Heart right ventricle (tissue), 16 donors: ENCODE measurements at places on chromosomes 3 and 15.

DNA sequence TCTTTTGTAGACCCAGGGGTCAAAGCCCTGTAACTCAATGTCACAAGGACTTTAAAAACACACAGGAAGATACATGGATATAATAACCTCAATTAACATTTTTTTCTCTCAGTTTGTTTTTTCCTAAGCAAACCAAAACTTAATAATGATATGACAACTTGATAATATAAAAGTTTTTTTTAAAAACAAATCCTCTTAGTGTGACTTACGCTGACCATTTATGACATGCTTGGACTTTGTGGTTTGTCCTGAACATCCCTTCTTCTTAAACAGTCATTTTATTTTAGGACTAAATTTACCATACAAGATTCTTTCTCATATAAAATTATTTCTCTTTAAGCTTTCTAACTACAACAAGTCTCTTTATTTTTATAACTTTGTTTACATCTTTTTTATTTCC lies 25.4 kb upstream of the FAM3D start:
- no peak overlapping the region for H3K4me3 ChIP-seq
- no peak overlapping the region for H3K27ac ChIP-seq
- no peak for DNase-seq
- H3K27me3 ChIP-seq = no peaks in the 10 kb centered on the region
- no peaks in the 10 kb centered on the region for H3K36me3 ChIP-seq

DNA sequence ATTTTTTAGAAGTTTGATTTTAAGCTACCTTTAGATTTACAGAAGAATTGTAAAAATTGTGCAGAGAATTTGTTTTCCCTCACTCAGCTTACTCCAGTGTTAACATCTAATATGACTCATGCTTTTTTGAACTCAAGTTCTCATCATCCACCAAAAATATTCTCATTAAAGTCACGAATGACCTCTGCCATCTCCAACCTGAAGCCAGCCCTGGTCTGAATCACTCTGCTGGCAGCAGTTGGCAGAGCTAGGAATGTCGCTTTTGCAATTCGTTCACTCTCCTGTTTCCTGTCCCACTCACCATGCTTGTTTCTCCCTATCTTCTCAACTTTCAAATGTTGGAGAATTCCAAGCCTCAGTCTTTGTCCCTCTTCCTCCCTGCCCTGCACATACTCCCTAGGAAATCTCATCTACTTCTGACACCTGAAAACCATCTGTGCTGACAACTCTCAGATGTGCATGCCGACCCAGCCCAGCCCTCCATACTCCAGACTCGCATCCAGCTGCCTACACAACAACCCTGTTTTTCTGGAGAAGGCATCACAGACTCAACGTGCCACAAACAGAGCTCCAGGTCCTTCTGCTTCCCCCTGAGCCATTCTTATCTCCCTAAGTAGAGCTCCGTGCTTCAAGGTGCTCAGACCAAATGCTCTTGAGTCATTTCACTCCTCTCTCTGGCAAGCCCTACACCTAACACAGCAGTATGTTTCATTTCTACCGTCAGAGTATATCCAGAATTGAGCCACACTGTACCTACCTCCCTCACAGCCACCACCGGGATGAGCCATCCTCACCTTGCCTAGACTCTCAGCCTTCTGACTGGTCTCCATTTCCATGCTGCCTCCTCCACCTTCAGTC lies 24.9 kb downstream of the PRR23E start:
- H3K27me3 ChIP-seq = no peaks in the 10 kb centered on the region
- no peak overlapping the region for H3K4me3 ChIP-seq
- H3K36me3 ChIP-seq = no peaks in the 10 kb centered on the region
- no peak for DNase-seq
- H3K4me1 ChIP-seq = peaks cover 8% of the 10 kb centered on the region

DNA sequence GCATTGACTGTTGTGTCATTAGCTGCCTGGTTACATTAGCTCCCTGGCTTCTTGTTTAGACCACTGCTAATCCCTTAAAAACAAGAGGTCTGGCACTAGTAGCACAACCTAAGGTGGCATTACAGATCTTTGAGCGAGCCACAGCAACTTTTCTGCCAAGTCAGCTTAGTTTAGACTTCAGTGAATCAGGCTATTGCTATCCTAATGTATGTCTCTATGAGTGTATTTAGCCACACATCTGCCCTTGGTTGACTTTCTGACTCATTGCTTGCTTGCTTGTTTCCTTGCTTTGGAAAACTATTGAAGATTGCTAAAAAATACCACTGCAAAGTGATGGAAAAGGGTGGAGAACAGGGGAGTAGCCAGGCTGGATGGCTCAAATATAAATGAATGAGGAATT lies 50.2 kb downstream of the CHP1 start:
- no peaks in the 10 kb centered on the region for H3K27me3 ChIP-seq
- peaks cover 10% of the 10 kb centered on the region for H3K4me1 ChIP-seq
- no peak overlapping the region for H3K4me3 ChIP-seq
- no peak overlapping the region for H3K27ac ChIP-seq
- no peaks in the 10 kb centered on the region for H3K36me3 ChIP-seq

- H3K27me3 ChIP-seq = no peaks in the 10 kb centered on the region
- no peaks in the 10 kb centered on the region for H3K36me3 ChIP-seq
- H3K27ac ChIP-seq = no peak overlapping the region
- no peak for DNase-seq
- no peaks in the 10 kb centered on the region for H3K4me1 ChIP-seq
These were observed 395.5 kb upstream of the KCNMB2 start for GRCh38 chr3:178140531-178141304.

DNA sequence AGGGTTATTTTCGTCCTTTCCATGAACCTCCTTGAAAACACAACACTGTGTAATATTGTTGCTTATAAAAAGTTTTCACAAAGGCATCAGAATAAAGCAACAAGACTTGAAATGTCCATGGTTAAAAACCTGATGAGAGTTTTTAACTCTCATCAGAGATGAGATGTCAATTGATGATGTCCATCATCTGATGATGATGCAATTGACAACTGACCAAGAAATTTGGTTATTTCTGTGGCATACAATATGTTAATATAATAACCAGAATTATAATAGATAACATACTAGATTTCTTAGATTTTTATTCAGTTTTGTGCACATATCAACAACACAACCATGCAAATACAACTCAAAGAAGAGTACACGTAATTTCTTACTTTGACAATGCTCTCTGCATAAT lies 15.5 kb upstream of the FNDC3B start:
- no peak overlapping the region for H3K4me3 ChIP-seq
- DNase-seq = no peak
- H3K36me3 ChIP-seq = no peaks in the 10 kb centered on the region
- H3K4me1 ChIP-seq = no peaks in the 10 kb centered on the region

DNA sequence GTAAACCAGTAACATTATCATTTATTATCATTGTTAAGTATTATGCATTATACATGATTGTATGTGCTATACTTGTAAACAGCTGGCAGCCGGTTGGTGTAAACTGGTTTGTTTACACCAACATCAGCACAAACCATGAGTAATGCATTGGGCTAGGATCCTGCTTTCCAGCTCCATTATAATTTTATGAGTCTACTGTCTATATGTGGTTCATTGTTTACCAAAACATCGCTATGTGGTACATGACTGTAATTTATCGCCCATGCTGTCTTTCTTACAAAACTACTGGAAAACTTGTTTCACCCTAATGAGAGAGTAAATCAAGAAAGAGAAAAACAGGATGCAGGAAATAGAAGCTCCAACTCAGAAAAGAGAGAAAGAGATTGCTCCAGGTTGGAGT lies 224.8 kb upstream of the CBLB start:
- no peak for DNase-seq
- H3K4me3 ChIP-seq = no peak overlapping the region
- no peaks in the 10 kb centered on the region for H3K4me1 ChIP-seq

- H3K27me3 ChIP-seq = no peaks in the 10 kb centered on the region
- no peak overlapping the region for H3K27ac ChIP-seq
These were observed 321.8 kb upstream of the MME start for GRCh38 chr3:154758109-154758868.

GRCh38 chr15:59329570-59330350 lies 42.9 kb downstream of the MYO1E start:
- no peaks in the 10 kb centered on the region for H3K36me3 ChIP-seq
- no peak for DNase-seq
- no peak overlapping the region for H3K4me3 ChIP-seq
- no peaks in the 10 kb centered on the region for H3K27me3 ChIP-seq

- H3K4me1 ChIP-seq = no peaks in the 10 kb centered on the region
- H3K27me3 ChIP-seq = no peaks in the 10 kb centered on the region
- no peak for DNase-seq
- no peak overlapping the region for H3K27ac ChIP-seq
- H3K4me3 ChIP-seq = no peak overlapping the region
These were observed 84.5 kb upstream of the FLNB start for GRCh38 chr3:57923752-57924151.

- no peak for DNase-seq
- no peaks in the 10 kb centered on the region for H3K27me3 ChIP-seq
- no peaks in the 10 kb centered on the region for H3K36me3 ChIP-seq
These were observed 33.6 kb downstream of the TMEM212 start for GRCh38 chr3:171876680-171877147.

DNA sequence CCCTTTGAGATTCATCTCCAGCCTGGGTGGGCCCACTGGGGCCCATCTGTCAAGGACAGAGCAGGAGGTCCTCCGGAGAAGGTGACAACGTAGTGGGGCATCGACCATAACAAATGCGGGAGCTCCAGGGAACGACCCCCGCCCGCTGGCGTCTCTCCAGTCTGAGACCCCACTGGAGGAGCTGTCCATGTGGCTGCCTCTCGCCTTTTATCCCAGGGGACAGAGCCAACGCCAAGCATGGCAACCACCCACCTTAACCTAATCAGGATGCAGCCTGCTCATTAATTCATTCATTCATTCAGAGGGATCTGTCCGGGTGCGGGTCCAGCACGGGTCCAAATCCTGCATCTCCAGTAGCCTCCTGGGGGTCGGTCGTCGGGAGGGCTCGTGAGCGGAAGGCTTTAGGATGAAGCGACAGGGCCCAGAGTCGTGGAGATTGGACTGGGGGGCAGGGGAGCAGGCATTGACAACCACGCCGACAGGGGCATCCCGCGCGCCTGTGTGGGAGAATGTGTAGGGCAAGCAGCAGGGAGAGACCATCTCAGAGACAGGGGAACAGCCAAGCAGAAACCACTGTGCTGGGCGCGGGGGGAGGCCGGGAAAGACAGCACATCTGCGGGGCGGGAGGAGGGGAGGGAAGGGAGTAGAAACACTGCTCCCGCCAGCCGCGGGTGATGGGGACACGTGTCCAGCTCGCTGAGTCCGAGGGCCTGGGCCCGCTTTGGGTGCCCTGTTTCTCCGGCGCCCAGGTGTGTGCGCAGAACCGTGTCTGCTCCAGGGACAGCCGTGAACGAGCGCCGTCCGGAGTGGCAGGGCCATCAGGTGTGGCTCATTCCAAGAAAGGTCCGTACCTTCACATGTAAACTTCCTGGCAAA lies 1.9 kb downstream of the PIGZ start:
- H3K36me3 ChIP-seq = no peaks in the 10 kb centered on the region
- peaks cover 18% of the 10 kb centered on the region for H3K4me1 ChIP-seq
- no peaks in the 10 kb centered on the region for H3K27me3 ChIP-seq
- H3K4me3 ChIP-seq = no peak overlapping the region
- H3K27ac ChIP-seq = no peak overlapping the region

GRCh38 chr15:87362531-87362930 lies 894.0 kb downstream of the NTRK3 start:
- H3K27ac ChIP-seq = no peak overlapping the region
- H3K4me1 ChIP-seq = no peaks in the 10 kb centered on the region
- H3K4me3 ChIP-seq = no peak overlapping the region
- no peak for DNase-seq
- no peaks in the 10 kb centered on the region for H3K36me3 ChIP-seq
- H3K27me3 ChIP-seq = no peaks in the 10 kb centered on the region

GRCh38 chr3:72614394-72615074 lies 233.7 kb downstream of the SHQ1 start:
- H3K4me3 ChIP-seq = no peak overlapping the region
- no peak overlapping the region for H3K27ac ChIP-seq
- H3K4me1 ChIP-seq = peaks cover 9% of the 10 kb centered on the region
- H3K36me3 ChIP-seq = no peaks in the 10 kb centered on the region
- no peak for DNase-seq
- H3K27me3 ChIP-seq = no peaks in the 10 kb centered on the region

- peaks cover 13% of the 10 kb centered on the region for H3K4me1 ChIP-seq
- H3K4me3 ChIP-seq = no peak overlapping the region
- H3K27me3 ChIP-seq = no peaks in the 10 kb centered on the region
These were observed 444.9 kb downstream of the LPP start for GRCh38 chr3:188598894-188599293.

GRCh38 chr3:40258555-40258954 lies 51.0 kb upstream of the EIF1B start:
- peaks cover 2% of the 10 kb centered on the region for H3K4me1 ChIP-seq
- H3K27me3 ChIP-seq = no peaks in the 10 kb centered on the region
- H3K36me3 ChIP-seq = no peaks in the 10 kb centered on the region
- no peak overlapping the region for H3K27ac ChIP-seq

DNA sequence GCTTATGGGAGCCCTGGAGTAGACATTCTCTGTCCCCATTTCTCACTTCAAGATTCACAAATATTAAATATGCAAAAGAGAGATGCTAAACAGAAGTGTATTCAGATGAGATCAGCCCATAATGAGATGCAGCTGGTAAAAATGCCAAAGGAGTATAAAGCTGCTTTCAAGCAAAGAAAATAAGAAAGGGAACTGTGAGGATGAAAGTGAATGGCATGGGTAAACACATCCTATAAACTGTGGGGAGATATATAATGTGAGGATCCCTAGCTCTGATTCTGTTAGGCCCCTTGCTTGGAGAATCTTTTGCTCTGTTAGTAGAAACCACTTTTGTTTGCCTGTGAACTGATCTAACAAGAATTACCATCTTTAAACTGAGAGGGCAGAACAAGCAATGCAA lies 396.6 kb downstream of the SOX2 start:
- DNase-seq = no peak
- H3K27ac ChIP-seq = no peak overlapping the region

DNA sequence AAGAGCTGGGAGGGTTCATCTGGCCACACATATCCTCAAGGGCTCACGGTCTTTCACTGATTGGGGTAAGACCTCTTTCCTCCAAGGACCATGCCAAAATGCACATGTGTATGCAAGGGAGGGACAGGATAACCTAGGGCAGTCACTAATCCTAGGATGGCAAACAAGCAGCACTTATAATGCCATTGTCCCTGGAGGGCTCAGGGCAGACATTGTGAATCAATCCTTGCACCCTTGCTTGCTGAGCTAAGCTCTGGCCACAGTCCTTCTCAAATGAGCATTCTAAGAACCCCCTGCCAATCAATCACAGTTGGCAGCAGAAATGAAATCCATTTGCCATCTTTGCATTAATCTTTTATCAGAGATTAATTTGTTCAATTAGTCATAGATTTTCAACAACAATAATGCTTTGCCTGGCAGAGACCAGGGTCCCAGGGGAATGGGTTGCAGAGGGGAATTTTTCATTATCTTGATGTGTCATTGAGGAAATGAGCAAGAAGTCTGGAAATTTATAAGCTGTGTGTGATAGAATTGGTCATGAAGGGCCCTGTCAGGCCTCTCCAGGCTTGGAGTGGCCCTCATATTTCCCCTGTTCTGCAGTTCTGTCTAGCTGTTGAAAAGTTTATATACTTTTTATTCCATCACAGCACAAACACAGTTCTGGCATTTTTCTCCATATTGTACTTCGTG lies 57.2 kb upstream of the KY start:
- H3K27me3 ChIP-seq = no peaks in the 10 kb centered on the region
- no peak overlapping the region for H3K27ac ChIP-seq
- no peak for DNase-seq
- no peaks in the 10 kb centered on the region for H3K4me1 ChIP-seq
- H3K4me3 ChIP-seq = no peak overlapping the region
